Mammary epithelial cell (primary cell): ENCODE measurements at places on chromosomes 2 and 18. TPM values are rescaled to one million over a fixed set of nuclear protein-coding genes. Genes with fewer than 3 reads are reported as not detected.
A peak's percentile ranks its signal among the peaks of the same experiment; 100 is the strongest.

- DNase-seq: peak; percentile 60
Observed at GRCh38 chr2:112582314-112582746, 2.1 kb upstream of the CHCHD5 start.

ANKRD29 gene
- total RNA-seq: 8.7 TPM

SLC66A2 gene
- total RNA-seq: 30.0 and 40.0 TPM in 2 replicates

GRCh38 chr2:231359948-231360347, 35.6 kb upstream of the B3GNT7 start:
- no peak for DNase-seq

DNA sequence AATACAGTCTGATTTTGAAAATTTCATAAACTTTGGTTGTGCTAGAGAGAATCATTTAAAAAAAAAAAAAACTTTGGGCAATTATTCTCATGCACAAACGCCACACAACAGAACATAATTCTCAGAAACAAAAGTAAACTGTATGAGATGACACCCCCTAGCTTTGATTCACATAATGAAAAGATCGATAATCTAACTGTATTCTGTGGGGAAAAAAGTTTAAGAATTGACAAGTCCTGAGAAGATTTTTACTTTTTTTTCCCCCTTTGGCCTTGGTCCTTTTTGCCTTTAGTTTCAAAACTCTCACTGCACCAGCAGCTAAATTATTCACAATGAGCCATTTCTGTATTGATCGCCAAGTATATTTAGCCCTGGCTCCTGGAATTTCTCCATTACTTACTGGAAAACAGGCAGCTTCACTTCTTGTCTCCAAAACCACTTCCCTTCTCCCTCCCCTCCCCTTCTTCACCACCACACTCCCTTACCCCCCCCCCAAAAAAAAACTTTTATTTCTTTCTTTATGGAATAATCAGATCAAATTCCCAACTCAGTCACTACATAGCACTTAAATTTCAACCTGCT, 2.0 kb downstream of the IKZF2 start:
- no peak for DNase-seq
